Mucosa of descending colon (tissue), 3 donors: ENCODE measurements at places on chromosomes 13 and 19. TPM values are rescaled to one million over a fixed set of nuclear protein-coding genes. Genes with fewer than 3 reads are reported as not detected.

- DNase-seq: no peak
These were observed 47.2 kb downstream of the ZAR1L start for GRCh38 chr13:32267836-32268439.

DNA sequence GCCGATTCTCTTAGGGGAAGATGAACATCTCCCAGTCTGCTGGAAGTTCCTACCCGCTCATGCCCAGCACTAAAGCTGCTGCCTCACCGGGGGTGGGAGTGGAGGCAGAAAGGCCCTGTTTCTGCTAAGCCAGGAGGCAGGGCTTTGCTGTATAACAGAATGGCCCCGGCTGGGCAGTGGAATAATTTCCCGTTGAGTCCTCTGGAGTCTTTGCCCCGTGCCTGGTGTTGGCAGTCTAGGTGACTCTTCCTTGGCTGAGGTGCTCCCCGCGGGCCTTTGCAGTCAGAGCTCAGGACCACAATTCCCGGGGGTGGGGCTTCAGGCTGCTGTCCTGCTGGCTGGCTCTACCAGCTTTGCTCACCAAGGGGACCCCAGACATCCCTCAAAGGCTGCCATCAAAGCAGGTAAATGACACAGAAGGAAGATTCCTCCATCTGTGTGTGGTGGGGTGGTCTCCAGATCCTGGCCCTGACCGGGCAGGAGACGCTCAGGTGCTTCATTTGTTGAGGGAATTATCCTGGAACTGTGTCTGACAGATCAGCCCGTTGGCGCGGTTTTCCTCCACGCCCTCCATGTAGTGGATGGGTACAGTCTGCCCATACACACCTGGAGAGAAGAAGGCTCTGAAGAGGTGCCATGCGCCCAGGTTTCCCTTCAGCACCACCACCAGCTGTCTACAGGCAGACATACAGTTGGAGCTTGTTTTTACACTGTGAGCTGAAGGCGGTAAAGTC lies 209.9 kb downstream of the TEX29 start:
- DNase-seq: no peak

GRCh38 chr19:33497778-33498175 lies 23.8 kb downstream of the PEPD start:
- DNase-seq: no peak

DNA sequence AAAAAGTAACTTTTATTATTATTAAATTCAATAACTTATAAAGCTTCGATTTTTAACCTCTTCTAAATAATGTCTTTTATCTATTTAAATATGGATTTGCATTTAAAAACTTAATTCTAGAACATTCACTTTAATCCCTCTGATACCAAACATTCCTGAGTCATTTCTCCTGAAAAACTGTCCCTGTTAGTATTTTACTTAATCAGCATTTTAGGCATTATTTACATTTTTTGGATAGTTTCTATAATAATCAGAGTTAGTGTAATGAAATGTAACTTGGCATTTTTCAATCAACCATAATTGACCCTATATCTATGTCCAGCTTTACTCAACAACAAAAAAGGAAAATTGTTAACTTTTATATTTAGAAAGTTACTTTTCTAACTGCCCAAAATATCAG lies 428.1 kb downstream of the PCDH17 start:
- DNase-seq: no peak

DNA sequence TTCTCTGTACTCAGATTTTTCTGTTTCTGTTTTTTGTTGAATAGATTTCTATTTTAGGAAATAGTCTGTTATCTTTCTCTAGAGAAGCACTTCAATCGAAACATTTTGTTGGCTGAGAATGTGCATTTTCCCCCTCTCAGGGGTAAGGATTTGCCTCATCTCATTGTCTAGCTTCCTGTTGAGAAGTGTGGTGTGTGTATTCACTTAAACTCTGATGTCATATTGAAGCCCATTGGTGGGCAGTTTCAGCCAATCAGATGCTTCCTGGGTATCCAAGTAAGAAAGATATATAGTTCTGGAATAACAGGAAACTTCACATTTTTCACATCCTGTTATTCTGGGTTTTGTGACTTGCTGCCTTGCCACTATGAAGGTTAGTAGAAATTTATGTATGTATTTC lies 87.6 kb downstream of the ARHGEF7 start:
- DNase-seq: no peak

DNA sequence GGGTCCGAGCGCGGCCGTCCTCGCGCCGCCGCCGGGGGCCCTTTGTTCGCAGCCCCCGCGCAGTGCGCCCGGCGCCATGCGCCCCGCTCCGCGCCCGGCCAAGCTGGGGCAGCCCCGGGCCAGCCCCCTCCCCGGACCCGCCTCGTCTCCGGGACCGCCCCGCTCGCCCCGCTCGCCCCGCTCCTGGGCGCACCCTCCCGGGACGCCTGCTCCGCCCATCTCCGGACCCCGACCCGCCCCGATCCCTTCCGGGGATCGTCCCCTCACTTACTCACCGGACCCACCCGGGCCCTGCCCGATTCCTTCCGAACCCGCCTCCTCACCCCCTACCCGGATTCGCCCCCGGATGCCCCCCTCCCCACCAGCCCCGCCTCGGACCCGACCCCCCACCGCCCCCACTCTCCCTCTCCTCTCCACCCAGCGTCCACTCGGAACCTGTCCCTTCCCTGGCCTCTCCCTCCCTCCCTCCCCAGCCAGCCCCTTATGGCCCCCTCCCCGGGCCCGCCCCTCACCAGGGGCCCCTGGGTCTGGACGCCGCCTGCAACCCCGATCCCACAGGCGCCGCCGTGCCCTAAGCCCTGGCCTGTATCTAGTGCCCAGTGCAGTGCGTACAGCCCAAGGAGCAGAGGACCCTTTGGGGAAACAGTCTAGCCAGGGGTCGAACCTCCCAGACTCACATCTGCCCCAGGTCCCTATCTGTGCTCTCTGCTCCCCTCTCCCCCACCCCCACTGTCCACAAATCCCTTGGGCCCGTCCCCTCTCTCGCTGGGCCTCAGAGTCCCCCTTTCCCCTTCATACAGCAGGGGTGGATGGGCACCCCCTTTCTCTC lies at the start of gene CPAMD8:
Gene CPAMD8, minus strand, starts transcription at position 105 of the 829 bp plus-strand sequence. CDS start 168 bp downstream, outside the sequence.
- no peak for DNase-seq

GRCh38 chr19:31160336-31160926 lies 188.8 kb downstream of the TSHZ3 start:
- DNase-seq: no peak

DNA sequence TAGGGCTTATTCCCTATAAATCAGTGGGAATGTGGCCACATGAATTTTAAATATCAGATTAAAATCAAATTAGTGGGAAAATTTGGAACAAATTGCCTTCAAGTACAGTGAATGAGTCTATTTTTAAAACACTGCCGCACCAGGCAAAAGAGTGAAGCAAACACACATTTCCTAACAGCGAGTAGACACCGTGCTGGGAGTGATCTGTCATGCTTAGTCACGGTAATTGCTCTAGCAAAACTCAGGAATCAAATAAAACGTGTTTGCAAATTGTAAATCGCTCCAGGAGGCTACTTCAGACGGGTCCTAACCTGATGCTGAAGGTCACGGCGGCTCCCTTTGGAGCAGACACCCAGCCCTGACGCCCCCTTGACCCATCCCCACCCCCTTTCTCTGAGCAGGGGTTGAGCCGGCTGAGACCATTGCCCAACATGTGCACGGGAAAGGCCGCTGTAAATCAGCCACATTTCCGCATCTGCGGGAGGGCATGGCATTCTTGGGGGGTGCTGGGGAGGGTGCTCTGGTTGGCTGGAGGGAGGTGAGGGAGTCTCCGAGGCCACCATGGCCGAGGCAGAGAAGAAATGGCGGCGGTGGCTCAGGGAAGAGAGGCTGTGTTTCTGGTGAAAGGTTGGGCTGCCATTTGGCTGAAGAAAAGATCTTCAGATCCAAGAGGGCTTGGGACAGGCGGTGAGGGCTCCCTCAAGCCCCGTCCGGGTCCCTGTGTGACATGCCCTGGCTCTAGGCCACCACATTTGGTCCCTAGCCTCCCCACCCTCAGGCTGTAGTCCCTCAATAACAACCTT lies 8.9 kb downstream of the CEBPA start:
- DNase-seq: peak; percentile 70

GRCh38 chr13:50389726-50390125 lies 374.5 kb downstream of the KCNRG start:
- DNase-seq: no peak

- no peak for DNase-seq
These were observed 28.0 kb downstream of the SPRY2 start for GRCh38 chr13:80312967-80313366.

DNA sequence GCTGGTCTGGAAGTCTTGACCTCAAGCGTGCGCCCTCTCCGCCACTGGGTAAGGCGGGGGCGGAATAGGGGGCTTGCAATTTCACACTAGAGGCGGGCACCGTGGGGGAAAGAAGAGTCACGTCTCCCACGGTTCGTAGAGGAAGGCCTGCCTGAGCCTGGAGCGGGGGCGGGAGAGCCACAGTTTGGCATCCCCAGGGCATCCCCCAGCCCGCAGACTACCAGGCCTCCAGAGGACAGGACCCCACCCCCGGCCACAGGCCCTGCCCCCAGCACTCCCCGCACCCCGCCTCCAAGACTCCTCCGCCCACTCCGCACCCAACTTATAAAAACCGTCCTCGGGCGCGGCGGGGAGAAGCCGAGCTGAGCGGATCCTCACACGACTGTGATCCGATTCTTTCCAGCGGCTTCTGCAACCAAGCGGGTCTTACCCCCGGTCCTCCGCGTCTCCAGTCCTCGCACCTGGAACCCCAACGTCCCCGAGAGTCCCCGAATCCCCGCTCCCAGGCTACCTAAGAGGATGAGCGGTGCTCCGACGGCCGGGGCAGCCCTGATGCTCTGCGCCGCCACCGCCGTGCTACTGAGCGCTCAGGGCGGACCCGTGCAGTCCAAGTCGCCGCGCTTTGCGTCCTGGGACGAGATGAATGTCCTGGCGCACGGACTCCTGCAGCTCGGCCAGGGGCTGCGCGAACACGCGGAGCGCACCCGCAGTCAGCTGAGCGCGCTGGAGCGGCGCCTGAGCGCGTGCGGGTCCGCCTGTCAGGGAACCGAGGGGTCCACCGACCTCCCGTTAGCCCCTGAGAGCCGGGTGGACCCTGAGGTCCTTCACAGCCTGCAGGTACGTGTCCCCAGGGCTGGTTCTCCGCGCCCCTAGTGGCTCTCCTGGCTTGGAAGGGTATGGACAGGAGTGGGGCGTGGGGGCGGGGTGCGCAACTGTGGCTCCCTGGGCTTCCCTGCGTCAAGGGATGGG lies at the start of gene ANGPTL4:
Gene ANGPTL4, plus strand, starts transcription at position 353 of the 969 bp plus-strand sequence. Its CDS starts 167 bp downstream, at position 520.
- peak; percentile 79 for DNase-seq

- no peak for DNase-seq
These were observed 161.4 kb downstream of the EFNB2 start for GRCh38 chr13:106373989-106374572.

- DNase-seq: no peak
These were observed 41.8 kb upstream of the PNMA8B start for GRCh38 chr19:46537136-46538097.

GRCh38 chr13:47025791-47026447 lies 129.1 kb upstream of the HTR2A start:
- DNase-seq: no peak

DNA sequence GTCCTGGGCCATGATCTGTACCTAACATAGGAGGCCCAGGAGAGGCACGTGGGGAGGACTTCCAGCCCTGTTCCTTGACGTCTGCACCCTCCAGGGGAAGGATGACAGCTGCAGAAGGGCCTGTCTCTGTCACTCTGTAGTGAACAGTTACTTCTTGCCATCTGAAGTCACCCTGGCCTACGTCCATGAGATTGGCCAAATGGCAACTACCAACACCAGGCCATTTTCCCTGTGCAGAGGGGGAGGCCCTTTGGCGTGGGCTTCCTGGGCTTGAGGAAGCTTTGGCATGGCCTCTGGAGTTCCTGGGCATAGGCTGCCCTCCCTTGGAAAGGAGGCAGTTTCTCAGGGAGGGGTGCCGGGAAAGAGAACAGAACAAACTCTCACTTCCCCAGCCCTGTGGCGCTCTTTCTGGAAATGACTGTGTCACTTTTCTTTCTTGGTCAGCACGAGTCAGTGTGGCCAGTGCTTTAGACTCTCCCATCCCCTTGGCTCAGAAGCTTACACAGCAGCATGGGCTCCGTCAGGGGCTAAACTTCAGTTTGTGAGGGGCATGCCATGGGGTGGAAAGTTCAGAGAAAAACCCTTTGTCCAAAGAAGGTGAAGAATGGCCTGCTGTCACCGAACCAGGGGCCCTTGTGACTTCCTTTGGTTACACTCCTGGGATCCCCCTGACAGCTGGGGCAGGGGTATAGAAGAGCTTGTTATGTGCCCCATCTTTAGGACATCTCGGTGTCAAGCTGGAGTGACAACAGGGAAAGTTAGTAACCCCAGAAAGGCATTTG lies 5.3 kb downstream of the CARM1 start:
- no peak for DNase-seq

DNA sequence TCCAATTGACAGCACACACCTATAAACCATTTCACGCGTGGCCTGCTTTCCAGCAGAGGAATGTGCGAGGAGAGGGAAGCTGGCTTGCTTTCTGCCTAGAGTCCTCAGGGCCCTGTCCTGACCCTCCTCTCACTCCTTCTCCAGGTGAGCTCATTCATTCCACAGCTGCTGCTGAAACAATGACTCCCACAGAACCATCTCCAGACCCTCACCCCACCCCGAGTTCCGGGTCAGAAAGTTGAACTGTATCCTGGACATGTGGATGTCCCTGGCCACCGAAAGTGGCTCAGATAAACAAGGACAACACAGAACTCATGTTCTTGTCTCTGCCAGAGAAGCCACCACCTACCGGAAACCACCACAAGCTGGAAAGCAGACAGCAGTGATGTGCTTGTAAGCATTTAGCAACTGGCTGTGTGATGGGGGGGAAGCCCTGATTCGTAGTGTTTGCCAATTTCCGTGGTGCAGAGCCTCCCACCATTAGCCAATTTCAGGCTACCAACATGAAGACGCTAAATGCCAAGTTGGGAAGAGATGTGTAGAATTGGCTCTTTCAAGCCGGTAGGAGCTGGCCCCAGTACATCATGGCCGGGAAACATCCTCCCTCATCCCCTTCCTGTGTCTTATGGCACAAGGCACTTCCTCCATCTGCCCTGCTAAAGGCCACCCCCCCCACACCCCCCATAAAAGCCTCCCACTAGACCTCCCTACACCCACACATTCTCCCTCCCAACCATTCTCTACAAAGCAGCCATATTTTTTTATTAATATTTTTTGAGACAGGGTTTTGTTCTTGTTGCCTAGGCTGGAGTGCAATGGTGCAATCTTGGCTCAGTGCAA lies 5.0 kb downstream of the SYCE2 start:
- no peak for DNase-seq

Gene PEAK3
- total RNA-seq: 1.4 TPM

Gene HOMER3
- 2.2 TPM for total RNA-seq

Gene MADCAM1
- total RNA-seq: 2.3 TPM
